ENCODE measurements at places on chromosomes 7 and 10. TPM values are rescaled to one million over a fixed set of nuclear protein-coding genes. Genes with fewer than 3 reads are reported as not detected.

DNA sequence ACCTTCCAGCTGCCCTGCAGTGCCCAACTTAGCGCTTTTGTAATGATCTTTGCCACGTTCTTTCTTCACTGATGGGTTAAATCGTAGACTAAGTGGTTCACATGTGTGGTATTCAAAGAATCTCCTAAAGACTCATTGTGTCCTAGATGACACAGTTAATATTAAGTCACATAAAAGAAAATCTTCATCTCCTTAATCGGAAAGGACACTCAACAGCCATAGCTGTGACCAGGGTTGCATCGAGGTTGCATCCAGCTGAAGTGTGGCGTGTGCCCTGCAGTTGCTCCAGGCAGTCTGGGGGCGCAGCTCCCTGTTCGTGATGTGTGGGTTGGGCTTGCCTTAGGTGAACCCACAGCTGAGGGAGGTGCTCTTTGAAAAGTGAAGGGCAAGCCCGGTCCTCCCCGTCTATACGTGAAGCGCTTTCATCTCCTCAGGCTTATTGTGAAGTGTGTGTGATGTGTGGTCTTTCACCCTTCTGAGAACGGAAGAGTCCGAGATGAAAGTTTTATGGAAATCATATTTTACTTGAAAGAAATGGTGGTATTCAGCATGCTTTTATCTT is 122.7 kb downstream of the TRRAP start:
- DNase-seq: no peak

DNA sequence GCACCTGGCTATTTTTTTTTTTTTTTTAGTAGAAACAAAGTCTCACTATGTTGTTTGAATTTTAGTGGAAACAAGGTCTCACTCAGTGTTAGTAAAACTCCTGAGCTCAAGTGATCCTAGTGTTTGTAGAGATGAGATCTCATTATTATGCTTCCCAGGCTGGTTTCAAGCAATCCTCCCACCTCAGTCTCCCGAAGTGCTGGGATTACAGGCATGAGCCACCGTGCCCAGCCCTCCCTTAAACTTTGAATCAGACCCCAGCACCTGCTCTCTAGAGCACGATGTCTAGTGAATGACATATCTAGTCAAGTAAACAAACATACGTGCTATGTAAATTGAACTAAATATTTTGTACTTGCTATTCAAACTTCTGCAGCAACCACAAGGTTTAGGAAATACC is 105.6 kb upstream of the MYO3A start:
- DNase-seq: no peak

Gene ENO4
- total RNA-seq: 0.35 TPM

DNA sequence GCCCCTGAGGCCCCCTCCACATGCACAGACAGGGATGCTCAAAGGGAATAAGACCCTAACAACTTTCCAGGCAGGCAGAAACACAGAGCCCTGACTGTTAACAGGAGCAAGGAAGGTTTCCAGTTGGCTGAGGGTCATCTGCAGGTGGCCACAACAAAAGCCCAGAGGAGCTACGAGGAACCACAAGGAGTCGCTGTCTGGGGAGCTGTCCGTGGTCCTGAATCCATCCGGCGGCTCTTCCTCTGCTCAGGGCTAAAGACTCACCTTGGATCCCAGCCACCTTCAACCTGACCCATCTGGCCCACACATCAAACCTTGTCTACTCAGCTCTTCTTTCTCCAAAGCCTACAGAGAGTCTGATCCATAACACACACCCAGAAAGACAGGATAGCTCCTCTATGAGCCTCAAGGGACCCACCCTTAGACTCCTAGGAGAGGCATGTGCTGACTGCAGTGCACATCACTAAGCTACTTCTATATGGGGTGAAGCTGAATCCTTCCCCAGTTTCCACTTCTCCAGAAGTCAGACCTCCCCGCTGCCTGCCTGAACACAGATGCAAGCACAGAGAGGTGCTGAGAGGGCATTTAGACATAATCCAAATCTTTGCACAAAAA is 104.0 kb downstream of the SLIT1 start:
- peak; percentile 70 for DNase-seq

DNA sequence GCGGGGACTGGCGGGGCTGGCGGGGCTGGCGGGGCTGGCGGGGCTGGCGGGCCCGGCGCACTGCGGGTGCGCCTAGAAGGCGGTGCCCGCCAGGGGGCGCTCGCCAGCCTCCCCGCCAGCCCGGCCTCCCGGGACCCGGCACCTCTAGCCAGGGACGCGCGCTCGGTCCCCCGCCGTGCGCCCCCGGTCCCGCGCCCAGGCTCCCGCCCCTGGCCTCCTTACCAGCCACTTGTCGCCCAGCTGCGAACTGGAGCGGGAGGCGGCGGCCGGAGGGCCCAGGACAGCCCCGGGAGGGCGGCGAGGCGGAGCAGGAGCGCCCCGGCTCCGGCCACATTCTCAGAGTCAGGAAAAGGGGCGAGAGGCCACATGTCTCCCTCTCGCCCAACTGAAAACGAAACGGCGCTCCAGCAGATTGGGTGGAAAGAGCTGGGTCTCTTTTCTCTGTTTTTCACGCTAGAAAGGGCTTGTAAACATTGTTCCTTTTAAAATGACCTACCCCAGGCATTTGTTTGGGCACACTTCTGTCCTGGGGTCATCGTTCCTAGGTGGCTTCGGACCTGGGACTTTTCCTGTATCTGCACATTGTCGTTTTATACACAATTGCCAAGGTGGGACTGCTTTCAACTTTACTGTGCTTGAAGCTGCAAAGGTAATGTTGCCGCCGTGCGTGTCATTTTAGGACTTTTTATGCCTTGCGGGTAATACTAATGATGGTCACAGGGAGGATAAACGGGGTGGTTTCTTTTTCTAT is 378 bp upstream of the PRKCQ start:
- peak; percentile 74 for DNase-seq

DNA sequence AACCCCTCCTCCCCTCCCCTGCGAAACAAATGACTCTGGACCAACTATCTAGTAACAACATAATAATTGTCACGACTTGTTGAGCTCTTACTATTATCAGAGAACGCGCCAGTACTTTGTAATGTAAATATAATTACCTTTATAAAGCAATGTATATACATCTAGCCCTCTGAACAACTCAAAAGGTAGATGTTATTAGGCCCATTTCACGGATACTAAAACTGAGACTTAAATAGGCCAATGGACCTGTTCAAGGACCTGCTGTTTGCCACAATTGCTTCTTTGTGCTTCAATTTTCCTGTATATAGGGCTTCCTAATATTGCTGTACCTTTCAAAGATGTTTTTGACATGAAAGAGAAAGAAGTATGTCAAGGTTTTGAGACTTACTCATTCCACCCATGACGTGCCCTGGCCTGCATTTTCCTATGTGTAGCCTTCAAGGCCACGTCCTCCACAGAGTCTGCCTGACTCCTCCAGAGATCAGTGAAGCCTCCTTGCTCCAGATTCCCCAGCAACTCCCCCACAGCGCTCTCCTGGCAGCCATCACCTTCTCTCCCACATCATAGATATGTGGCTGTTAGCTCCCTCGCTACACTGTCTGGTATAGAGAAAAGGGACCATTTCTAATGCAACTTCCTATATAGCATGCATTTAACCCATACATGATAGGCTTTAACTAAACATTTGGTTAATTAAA is 156.6 kb downstream of the SKIDA1 start:
- peak; percentile 92 for DNase-seq

Gene NYAP1
- 9.0 TPM for total RNA-seq

All from cardiac muscle cell (in vitro differentiated cells and primary cell).